Activated CD4-positive, alpha-beta T cell treated with anti-CD3 and anti-CD28 coated beads, Interleukin-2, Interleukin-6, amounts not matched to agents 100 ng/mL and 50 ng/mL, durations not matched to agents 16 hours and 8 hours (primary cell): ENCODE measurements at places on chromosomes 11 and 22.

DNA sequence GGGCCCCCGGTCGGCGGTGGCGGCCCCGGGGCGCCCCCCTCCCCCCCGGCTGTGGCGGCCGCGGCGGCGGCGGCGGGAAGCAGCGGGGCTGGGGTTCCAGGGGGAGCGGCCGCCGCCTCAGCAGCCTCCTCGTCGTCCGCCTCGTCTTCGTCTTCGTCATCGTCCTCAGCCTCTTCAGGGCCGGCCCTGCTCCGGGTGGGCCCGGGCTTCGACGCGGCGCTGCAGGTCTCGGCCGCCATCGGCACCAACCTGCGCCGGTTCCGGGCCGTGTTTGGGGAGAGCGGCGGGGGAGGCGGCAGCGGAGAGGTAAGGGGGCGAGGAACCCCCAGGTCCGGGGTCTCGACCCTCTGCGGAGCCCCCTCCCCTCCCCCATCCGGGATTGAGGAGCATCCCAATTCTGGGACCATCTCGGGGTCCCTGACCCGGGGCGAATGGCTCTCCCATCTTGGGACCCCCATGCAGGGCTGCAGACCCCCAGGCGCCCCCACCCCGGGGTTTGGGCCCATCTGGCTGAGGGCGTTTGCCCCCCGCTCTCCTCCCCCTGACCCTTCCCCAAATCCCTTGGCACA is 431 bp downstream of the KMT2A start:
- peak; percentile 43 for DNase-seq

DNA sequence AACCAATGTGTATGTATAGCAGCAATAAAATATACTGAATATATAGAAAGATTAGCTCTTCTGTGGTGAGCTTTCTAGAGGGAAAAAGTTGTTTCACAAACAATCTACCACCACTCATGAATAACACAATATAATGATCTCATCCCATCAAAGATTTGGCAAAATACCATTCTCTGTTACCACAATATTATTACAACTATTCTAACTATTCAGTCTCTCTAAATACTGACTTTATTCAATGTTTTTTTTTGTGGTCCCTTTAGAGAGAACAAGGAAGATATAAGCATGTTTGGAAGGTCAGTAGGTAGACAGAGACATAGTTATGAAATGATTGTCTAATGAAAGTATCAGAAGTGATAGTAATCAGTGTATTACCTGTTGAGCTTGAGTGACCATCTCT is 7.8 kb downstream of the CCDC90B start:
- no peak for DNase-seq

DNA sequence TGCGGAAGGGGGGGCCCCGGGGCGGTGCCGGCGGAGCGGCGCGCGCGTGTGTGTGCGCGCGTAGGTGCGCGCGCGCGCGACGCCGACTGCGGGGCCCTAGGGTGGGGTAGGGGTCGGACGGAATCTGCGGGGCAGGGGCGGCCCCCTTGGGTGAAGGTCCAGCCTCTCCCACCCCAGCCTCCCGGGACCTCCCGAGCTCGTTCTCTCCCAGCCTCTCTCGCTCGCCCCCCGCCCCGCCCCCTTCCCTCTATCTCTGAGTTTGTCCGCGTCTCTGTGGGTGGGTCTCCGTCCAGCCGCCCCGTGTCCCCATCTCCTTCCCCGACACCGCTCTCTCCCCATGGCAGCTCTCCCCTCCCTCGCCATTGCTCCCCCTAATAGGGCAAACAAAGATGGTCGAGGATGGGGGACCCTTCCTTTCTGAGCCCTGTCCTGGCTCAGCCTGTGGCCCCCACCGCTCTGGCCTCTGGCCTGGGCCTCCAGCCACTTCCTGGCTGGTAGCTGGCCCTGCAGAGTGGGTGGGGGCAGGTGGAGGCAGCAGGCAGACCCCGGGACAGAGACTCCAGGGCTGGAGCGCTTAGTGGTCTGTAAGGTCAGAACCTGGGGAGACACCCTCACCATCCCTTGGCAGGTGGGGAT is 33.0 kb upstream of the PRR5 start:
- no peak for DNase-seq

DNA sequence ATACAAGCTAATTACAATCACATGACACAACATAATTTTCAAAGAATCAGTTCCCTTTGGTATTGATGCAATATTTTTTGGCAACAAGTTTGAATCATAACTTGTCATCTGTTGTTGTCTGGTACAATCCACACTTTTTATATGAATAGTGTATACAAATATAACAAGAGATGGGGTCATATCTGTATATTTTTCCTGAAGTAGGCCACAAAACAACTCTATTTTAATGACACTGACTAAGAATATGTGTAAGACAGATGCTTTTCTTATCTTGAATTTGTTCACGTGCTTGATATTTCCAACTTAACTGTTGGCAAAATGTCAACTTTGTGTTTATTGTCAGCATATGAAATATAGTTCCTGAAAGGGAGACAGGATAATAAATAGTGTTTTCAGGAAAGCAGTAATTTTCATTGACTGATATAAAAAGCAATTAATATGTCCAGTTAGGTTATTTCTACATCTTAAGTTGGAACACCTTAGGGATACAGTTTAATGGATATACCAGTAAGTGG is 27.9 kb downstream of the NOX4 start:
- DNase-seq, result no peak

GRCh38 chr11:102119997-102120396 is 9.8 kb downstream of the YAP1 start:
- no peak for DNase-seq

DNA sequence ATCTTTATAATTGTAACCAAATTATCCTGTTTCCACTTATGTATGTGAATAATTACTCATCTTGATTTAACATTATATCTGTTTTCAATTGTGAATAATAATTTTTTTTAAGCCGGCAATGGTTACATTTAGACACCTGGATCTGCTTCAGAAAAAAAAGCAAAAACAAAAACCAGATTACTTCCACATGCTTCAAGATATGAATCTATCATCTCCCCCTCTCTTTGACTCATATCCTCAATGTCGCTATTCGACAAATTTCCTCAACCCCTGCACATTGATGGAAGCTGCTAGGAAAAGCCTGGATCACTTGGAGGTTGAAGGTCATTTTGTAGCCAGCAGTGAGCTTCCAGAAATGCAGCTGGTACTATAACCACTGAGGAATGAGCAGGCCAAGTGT is 42.7 kb downstream of the SLC1A2 start:
- DNase-seq, result no peak

- peak; percentile 84 for DNase-seq
Observed at GRCh38 chr11:46127150-46127638, 5.9 kb upstream of the PHF21A start.

DNA sequence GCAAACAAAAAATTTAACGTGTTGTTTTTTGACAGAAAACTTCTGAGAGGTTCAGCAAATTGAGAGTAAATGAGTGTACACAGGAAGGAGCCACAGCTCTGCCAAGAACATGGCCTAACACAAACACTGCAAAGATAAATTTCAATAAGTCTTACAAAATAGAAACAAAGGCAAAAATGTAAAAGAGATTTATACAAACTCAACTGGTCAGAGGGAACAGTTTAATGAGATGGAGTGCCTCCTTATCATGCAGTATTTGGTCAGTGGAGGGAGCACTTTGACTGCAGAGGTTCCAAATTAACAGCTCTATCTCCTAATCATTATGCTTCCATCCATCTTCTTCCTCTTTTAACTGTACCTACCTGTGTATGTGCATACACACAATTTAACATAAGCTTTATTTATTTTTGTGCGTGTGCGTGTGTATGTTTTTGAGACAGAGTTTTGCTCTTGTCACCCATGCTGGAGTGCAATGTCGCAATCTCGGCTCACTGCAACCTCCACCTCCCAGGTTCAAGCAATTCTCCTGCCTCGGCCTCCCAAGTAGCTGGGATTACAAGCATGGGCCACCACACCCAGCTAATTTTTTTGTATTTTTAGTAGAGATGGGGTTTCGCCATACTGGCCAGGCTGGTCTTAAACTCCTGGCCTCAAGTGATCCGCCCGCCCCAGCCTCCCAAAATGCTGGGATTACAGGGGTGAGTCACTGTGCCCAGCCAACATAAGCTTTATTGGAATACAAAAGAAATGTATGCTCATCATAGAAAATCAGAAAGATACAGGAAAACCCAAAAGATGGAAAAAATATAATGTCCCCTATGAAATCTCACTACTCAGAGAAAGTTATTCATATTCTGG is 111.9 kb downstream of the MRTFA start:
- no peak for DNase-seq

DNA sequence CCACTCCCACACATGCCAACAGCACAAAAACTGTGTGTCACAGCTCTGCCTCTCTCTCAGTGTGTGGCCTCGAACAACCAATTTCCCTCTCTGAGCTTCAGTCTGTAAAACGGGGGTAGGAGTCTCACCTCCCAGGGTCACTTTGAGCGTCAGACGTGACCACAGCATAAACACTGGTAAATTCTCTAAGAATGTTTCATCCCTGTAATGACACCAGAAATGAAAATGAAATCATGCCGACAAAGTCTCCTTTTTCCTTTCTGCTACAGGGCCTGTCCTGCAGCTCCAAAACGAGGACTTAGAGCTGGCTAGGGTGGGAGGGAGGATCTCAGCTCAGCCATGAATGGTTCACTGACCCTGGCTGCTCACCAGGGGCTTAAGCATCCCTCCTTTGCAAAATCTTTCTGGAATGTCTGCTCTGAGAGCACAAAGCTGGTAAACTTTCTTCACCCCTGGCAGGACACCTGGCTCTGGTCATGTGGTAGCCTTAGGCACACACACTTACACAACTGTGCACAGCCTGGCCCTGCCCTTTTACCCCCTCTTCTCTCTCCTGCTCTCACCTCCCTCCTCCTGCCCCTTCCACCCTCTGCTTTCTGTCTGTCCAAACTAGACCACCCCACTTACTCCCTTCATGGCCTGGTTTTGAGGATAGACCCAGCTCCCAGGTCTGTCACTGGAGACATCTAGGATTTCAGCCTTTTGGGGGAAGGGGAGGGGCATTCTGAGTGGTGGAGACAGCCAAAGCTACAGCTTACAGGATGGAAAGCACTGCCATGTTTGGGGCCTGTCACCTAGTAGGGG is 12.3 kb upstream of the TSKU start:
- no peak for DNase-seq

- no peak for DNase-seq
Observed at GRCh38 chr11:102216433-102217075, 100.7 kb upstream of the BIRC3 start.

DNA sequence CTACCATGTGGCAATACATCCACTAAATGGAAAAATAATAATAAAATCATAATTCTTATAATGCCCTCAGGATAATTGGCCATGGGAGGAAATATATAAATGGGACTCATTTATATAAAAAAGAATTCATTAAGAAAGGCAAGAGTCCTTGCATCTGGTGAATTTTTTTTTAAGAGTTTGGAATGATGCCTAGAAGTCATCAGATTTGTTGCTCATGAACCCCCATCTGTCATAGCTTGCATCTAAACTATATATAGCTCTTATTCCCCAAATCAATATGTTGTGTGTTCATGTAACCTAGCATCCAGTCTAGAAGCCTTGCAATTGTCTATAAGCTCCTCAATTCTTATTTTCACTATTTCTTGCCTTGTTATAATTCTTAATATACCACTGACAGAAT is 75.9 kb downstream of the CADM1 start:
- DNase-seq, result no peak

- peak; percentile 50 for DNase-seq
Observed at GRCh38 chr11:61507962-61508861, at the start of gene LRRC10B. Gene LRRC10B, plus strand, starts transcription at chr11:61508749. Its CDS starts 250 bp downstream, at chr11:61508999.

DNA sequence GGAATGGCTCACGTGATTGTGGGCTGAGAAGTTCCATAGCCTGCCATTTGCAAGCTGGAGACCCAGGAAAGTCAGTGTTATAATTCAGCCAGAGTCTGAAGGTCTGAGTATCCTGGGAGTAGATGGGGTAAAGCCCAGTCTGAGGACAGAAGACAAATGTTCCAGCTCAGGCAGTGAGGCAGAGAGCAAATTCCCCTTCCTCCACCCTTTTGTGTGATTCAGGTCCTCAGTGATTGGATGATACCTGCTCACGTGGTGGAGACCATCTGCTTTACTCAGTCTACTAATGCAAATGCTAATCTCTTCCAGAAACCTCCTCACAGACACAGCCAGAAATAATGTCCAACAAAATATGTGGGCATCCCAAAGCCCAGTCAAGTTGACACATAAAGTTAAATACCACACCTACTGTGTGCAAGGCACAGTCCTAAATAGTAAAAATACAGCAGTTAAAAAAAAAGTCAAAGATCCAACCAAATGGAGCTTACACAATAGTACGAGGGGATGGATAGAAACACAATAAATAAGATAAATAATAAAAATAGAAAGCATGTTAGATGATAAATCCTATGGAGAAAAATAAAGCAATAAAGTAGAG is 13.2 kb upstream of the APOL6 start:
- no peak for DNase-seq

DNA sequence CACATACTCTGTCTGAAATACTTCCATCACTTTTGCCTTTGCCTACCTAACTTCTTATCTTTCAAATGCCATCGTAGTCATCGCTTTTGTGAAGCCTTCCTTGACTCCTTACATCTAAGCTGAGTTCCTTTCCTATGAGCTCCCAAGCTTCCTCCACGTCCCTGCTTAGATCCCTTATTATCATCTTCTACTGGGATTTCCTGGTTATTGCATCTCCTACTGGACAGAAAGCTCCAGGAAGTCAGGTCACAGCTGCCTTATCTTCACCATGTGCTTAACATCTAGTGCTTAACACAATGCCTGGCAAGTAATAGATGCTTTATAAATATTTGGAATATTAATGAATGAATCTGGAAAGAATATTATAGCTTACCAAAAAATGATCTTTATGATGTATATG is 5.9 kb downstream of the YPEL4 start:
- DNase-seq, result no peak

GRCh38 chr22:44710474-44711240 is 8.7 kb downstream of the PRR5 start:
- no peak for DNase-seq

DNA sequence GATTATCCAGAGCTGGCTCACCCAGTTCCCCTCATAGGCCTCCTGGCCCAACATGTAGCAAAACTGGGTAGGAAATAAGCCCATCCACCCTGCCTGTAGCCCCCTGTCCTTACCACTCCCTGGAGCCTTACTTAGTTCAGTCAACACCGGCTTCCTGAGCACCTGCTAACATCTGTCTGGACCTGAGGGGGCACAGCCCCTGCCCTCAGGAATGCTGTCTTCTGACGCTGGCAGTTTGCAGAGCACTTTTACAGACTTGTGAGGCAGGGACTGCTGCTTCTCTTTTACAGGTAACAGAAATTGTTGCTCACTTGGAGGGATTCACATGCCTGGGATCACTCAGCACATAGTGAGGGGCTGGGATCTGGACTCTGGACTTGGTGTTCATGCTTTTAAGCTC is 152.0 kb upstream of the TBCEL start:
- no peak for DNase-seq

- no peak for DNase-seq
Observed at GRCh38 chr11:94089341-94089740, 39.3 kb upstream of the PANX1 start.

GRCh38 chr11:65780770-65781151 is at the start of gene AP5B1:
Gene AP5B1, minus strand, starts transcription at chr11:65780976. Its CDS starts 385 bp downstream, at chr11:65780591.
- peak; percentile 73 for DNase-seq

DNA sequence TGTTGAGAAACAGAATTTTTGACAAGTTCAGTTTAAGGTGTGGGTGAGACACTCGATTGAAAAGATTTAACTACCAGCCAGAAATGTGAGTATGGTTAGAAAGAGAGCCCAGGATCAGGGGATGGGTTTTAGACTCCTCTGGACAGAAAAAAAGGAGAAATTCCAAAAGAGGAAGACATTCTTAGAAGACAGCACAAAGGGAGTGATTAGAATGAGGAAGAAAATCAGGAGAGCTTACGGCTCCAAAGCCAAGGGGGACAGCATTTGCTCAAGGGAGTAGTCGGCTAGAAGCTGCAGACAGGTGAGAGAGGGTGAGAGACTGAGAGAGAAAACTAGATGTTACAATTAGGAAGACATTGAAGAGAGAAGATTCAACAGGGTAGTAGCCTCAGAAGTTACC is 166.1 kb downstream of the ADAMTS15 start:
- no peak for DNase-seq
